Brain (organoid and tissue), 16 donors: ENCODE measurements at places on chromosomes 7 and 10.

GRCh38 chr10:64091897-64092296, 570.7 kb downstream of the REEP3 start:
- DNase-seq = no peak

- peak; percentile 59 for DNase-seq
Observed at GRCh38 chr7:112938863-112939573, 147.6 kb downstream of the GPR85 start.

GRCh38 chr7:28433699-28434219, 21.4 kb downstream of the CREB5 start:
- DNase-seq = no peak

DNA sequence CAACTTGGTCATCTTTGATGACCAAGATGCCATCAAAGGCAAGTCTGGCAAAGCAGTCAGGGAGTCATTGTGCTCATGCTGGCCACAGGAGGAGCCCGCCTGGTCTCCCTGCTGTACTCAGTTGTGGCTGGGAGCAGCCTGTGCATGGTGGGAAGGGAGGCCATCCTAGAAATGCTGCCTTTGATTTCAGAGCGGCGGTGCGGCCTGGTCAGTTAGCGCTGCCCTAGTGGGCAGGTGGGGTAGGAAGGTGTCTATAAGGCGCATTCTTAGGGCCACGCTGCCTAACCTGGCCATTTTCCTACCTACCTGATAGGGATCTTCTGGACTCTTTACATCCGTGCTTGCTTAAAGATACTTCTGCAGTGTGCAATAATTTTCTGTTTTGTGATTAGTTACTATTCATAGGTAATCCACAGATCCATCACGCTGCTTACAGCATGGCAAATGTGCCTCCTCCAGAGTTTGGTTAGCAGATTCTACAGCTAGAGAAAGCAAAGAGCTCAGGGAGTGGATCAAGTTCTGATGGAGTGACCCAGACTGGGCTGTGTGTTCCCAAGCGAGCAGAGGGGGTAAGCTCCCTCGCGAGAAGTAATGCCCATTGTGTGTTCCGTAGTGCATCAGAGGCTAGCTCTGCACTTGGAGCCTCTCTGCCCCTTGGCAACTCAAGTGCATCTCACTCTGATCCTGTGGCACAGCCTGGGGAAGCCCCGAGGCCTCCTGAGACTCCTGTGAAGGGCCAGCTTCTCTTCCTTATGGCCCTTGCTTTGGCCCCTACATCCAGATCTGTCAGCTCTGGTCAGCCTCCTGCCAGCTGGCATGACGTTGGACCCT, 970.1 kb upstream of the ZNF722 start:
- no peak for DNase-seq

- no peak for DNase-seq
Observed at GRCh38 chr10:50635286-50635685, 11.5 kb upstream of the SGMS1 start.
